ENCODE measurements at places on chromosomes 11 and 22.

- no peaks in the 10 kb centered on the region for H3K27me3 ChIP-seq
- H3K4me3 ChIP-seq = no peak overlapping the region
- no peak overlapping the region for H3K27ac ChIP-seq
- no peaks in the 10 kb centered on the region for H3K36me3 ChIP-seq
Measured at GRCh38 chr22:48954781-48955311, 872.8 kb downstream of the BRD1 start.

DNA sequence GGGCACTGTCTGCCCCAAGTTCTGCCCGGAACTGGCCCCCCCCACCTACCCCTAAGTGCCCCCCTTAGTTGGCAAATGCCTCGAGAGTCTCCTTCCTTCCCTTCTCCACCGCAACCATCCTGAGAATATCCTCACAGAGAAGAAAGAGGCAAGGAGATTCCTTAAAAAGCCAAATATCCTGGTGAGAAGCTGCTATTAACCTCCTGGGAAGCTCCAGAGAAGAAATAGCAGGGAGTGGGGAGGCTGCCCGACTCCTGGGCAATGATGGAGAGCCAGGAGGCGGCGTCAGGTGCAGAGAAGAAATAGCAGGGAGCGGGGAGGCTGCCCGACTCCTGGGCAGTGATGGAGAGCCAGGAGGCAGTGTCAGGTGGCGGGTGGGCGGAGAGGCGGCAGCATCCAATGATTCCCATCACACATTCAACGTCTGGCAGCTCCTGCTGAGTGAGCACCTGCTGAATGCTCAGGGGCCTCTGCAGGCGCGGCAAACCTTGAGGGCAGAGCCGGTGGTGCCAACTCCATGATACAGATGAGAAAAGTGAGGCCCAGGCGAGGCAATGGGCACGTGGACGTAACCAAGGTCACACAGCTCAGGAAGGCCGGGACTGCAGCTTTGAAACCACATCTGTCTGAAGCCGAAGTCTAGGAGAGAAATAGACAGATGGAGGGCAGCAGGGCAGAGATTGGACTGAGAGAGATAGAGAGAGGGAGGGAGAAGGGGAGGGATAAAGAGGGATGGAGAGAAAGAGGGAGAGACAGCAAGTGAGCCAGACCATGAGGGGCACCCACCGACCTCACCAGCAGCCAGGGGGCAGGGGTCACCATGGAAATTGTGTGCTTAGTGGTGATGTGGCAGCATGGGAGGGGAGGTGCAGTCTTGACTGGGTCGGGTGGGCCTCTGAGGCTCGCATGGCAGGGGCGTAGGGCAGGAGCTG is 58.3 kb downstream of the CYTH4 start:
- no peaks in the 10 kb centered on the region for H3K36me3 ChIP-seq
- no peaks in the 10 kb centered on the region for H3K27me3 ChIP-seq
- no peak overlapping the region for H3K4me3 ChIP-seq
- no peak overlapping the region for H3K27ac ChIP-seq
- no peaks in the 10 kb centered on the region for H3K4me1 ChIP-seq

DNA sequence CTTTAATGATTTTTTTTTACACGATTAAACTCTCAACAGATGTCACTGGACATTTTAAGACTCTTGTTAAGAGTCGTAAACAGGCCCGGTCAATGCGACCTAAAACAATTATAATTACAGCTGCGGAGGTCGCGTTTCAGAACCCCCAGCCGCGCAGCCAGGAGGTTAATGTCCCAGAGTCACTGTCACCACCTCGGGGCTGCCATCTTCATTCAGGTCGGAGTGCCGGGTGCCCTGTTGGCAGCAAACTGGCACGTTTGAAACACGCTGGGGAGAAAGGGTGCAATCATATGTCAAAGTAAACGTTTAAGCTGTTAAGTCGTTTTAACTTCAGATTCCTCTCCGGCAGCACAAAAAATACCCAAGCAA is 711 bp upstream of the PHF21B start:
- no peak for DNase-seq
- H3K4me1 ChIP-seq = peaks cover 17% of the 10 kb centered on the region
- H3K27ac ChIP-seq = no peak overlapping the region
- H3K36me3 ChIP-seq = no peaks in the 10 kb centered on the region
- peak overlapping the region; percentile 53 for H3K4me3 ChIP-seq

DNA sequence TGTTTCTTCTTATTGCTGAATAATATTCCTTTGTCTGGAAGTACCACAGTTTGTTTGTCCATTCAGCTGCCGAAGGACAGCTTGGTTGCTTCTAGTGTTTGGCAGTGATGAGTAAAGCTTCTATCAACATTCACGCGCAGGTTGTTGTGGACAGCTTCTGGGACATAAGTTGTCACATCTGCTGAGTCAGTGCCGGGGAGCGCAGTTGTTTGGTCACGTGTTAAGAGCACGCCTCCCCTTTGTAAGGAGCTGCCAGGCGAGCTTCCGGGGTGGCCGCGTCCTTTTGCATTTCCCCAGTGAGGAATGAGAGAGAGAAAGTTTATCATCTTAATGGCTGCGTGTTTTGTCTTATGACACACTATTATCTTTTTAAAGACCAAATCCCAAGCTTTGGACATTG is 30.3 kb downstream of the SAMM50 start:
- no peaks in the 10 kb centered on the region for H3K4me1 ChIP-seq
- no peak overlapping the region for H3K4me3 ChIP-seq
- no peak for DNase-seq
- no peaks in the 10 kb centered on the region for H3K27me3 ChIP-seq

GRCh38 chr11:119378851-119379465 is 2.5 kb downstream of the USP2 start:
- no peak overlapping the region for H3K27ac ChIP-seq
- no peaks in the 10 kb centered on the region for H3K4me1 ChIP-seq
- no peak overlapping the region for H3K4me3 ChIP-seq
- H3K27me3 ChIP-seq = no peaks in the 10 kb centered on the region
- DNase-seq = peak; percentile 3
- H3K36me3 ChIP-seq = no peaks in the 10 kb centered on the region

DNA sequence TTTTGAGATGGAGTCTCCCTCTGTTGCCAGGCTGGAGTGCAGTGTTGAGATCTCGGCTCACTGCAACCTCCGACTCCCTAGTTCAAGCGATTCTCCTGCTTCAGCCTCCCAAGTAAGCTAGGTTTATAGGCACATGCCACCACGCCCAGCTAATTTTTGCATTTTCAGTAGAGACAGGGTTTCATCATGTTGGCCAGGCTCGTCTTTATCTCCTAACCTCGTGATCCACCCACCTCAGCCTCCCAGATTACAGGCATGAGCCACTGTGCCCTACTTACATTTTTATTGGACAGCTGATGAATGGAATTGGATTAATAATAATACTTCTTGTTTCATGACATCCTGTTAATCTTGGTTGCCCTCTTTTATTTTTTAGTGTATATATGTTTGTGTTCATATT is 3.0 kb upstream of the MRGPRD start:
- H3K4me3 ChIP-seq = no peak overlapping the region
- H3K27ac ChIP-seq = no peak overlapping the region
- no peaks in the 10 kb centered on the region for H3K4me1 ChIP-seq
- no peaks in the 10 kb centered on the region for H3K36me3 ChIP-seq
- no peaks in the 10 kb centered on the region for H3K27me3 ChIP-seq

- no peaks in the 10 kb centered on the region for H3K27me3 ChIP-seq
- no peak for DNase-seq
- no peak overlapping the region for H3K4me3 ChIP-seq
- H3K4me1 ChIP-seq = no peaks in the 10 kb centered on the region
Measured at GRCh38 chr11:86122773-86123172, 53.9 kb upstream of the PICALM start.

GRCh38 chr11:5643585-5643984 is 18.8 kb downstream of the TRIM34 start:
- no peak for DNase-seq
- no peak overlapping the region for H3K27ac ChIP-seq
- H3K27me3 ChIP-seq = no peaks in the 10 kb centered on the region
- H3K36me3 ChIP-seq = peaks cover 7% of the 10 kb centered on the region
- H3K4me1 ChIP-seq = no peaks in the 10 kb centered on the region

GRCh38 chr22:20192972-20193760 is 42.3 kb upstream of the CCDC188 start:
- H3K36me3 ChIP-seq = no peaks in the 10 kb centered on the region
- no peaks in the 10 kb centered on the region for H3K27me3 ChIP-seq
- no peak for DNase-seq
- no peaks in the 10 kb centered on the region for H3K4me1 ChIP-seq

DNA sequence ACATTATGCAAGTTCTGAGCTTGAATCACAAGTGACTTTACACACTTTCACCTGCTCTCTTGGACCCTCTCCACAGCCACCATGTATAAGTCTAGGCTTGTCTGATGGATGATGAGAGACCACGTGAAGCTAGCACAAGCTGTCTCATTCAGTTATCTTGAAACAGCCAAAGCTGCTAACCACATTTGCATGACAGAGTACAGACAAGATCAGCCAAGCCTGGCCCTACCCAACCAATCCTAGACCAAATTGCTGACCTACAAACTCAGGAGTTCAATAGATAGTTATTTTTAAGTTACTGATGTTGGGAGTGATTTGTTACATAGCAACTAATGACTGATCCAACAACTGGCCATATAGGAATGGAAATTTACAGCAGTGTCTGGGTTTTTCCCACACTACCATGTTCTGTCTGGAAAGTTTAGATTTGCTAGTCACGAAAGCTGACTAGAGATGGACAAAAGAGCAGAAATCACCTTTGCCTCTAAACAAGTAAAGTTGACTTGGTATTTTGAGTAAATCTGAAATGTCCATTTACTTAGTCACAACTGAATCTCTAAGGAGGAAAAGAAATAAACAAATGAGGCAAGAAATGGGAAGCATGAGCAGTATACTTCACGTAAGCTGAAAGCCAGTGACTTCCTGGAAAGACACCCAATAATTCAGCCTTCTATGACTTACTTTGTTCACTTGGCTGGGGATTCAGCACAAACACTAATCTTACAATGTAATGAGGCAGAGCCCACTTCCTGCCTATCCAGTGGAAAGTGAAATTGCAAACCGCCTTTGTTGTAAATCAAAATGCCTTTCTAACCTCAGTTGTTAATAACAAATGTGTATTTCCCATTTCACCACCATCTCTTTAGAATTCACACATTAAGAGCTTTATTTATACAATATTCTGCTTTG is 101.7 kb downstream of the FAM181B start:
- no peak for DNase-seq
- H3K36me3 ChIP-seq = no peaks in the 10 kb centered on the region
- no peak overlapping the region for H3K4me3 ChIP-seq
- no peak overlapping the region for H3K27ac ChIP-seq
- H3K4me1 ChIP-seq = no peaks in the 10 kb centered on the region
- H3K27me3 ChIP-seq = no peaks in the 10 kb centered on the region

- H3K27me3 ChIP-seq = no peaks in the 10 kb centered on the region
- H3K27ac ChIP-seq = no peak overlapping the region
- DNase-seq = no peak
- H3K4me3 ChIP-seq = no peak overlapping the region
Measured at GRCh38 chr11:27307232-27307631, 55.8 kb downstream of the CCDC34 start.

DNA sequence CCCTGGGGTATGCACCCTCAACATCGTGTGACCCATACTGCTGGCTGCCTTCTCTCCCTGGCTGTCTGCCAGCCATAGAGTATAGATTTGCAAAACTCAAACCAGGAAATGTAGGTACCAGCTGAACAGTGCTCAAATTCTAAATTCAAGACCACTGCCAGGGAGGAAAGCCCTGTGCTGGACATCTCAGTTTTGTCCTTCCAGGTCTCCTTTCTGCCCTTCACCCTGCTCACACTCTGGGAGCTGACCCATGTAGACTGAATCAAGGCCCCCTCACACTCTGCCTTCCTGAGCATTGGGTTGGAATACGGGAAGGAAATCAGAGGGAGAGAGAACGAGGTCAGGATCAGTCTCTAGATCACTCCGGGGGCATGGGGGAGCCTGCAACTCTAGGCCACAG is 12.4 kb upstream of the DRD2 start:
- no peaks in the 10 kb centered on the region for H3K36me3 ChIP-seq
- no peaks in the 10 kb centered on the region for H3K4me1 ChIP-seq
- no peaks in the 10 kb centered on the region for H3K27me3 ChIP-seq
- no peak for DNase-seq

- no peaks in the 10 kb centered on the region for H3K36me3 ChIP-seq
- H3K4me1 ChIP-seq = no peaks in the 10 kb centered on the region
- H3K27me3 ChIP-seq = peaks cover 33% of the 10 kb centered on the region
- no peak overlapping the region for H3K4me3 ChIP-seq
- no peak overlapping the region for H3K27ac ChIP-seq
Measured at GRCh38 chr22:20388200-20388599, 5.8 kb upstream of the ZNF74 start.

DNA sequence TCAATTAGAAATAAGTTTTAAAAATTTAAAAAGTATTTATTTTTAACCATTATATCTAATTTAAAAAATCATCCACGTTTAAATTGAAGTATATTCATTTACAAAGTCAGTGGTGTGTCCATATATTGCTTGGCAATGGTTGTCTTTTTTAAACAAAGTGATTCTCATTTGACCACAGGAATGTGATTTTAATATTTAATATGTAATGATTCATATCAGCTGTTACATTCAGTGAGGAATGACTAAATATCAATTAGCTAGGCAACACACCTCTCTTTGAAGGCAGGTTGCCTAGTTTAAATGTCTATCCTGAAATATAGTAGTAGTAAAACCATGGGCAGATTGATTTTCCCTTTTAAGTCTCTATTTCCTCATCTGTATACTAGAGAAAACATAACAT is 392.2 kb upstream of the CCDC179 start:
- DNase-seq = no peak
- H3K4me3 ChIP-seq = no peak overlapping the region
- no peak overlapping the region for H3K27ac ChIP-seq
- no peaks in the 10 kb centered on the region for H3K27me3 ChIP-seq
- H3K36me3 ChIP-seq = no peaks in the 10 kb centered on the region
- no peaks in the 10 kb centered on the region for H3K4me1 ChIP-seq

DNA sequence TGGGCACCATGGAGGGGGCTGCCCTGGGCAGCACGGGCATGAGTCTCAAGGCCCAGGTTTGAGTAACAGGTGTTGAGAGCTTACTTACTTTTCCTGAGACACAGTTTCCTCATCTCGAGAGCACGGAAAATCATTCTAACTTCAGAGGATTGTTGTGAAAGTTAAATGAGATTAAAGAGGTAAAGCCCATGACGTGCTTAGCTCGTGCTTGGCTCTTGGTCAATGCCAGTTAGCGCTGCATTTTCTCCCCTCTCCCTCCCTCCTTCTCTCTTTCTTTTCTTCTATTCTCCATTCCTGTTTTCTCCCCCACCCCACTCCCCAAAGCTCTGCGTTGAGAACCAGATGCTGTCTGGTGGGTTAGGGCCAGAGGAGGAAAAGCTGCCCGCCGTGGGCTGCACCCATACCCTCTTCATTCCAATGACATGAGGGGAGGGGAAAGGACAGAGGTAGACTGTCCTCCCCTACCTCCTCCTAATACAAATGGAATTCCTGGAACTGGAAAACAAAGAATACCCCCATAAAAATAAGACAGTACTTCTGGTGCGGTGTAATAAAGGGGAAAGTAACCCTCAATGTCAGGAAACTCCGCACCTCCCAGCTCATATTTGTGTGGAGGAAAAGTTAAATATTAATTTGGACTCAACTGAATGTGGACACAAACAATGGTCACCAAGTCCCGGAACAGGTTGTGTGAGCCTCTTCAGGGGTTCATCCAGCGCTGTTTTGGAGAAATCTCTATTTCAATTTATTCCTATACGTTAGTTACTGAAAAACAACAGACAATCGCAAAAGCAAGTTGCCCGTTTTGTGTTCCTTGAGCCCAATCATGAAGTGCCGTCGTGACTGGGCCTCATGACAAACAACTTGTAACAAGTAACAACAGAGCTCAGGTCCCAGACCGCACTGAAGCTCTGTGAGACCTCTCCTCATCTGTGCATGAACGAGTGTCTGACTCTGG is 54.8 kb upstream of the B3GAT1 start:
- H3K4me3 ChIP-seq = no peak overlapping the region
- no peak for DNase-seq
- H3K4me1 ChIP-seq = peaks cover 4% of the 10 kb centered on the region
- no peaks in the 10 kb centered on the region for H3K27me3 ChIP-seq
- no peak overlapping the region for H3K27ac ChIP-seq
